ENCODE measurements at places on chromosomes 2 and 18.

- no peak for DNase-seq
These were observed 261.2 kb downstream of the EIPR1 start for GRCh38 chr2:3116371-3116770.

DNA sequence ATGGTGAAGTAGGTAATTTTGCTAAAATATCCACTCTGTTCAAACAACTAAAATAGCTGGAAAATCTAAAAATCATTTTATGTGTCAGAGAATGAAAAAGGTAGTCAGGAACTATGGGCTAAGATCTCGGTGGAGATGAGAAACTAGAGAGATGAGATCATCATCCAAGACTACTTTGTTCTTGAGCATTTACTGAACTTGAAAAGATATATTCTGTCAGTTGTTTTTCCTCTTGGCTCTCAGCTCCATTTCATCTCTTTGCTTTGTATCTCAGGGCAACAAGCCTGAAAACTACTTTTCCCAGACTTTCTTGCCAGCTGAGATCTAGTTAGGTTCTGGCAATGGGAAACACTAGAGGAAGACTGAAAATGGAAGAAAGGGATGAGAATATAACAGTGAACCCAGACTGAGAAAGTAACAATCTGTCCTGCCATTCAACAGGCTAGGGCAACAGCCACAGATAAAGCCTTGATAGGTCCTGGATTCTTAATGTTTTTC lies 346.2 kb upstream of the MEX3C start:
- no peak for DNase-seq

DNA sequence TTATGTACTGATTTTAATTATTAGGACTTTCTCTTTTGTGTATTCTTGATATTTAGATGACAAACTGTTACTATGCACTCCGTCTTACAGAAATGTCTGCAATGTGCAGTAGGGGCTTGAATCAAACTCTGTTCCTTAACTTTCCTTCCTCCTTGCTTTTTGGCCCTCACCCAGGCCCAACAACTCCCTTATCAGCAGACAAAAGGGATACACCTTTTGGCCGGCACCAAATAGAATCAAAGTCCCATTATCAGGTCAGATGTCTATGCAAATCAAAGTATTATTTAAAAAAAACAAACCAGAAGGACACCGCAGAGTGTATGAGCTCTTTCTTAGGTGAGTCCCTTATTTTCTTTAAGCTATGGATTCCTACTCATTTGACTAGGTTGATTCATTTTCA lies 116.3 kb upstream of the SERPINE2 start:
- no peak for DNase-seq

- no peak for DNase-seq
These were observed 60.3 kb downstream of the PIAS2 start for GRCh38 chr18:46856973-46857372.

GRCh38 chr2:190452433-190452832 lies 44.3 kb downstream of the MFSD6 start:
- DNase-seq, result no peak

- DNase-seq, result no peak
These were observed 108.8 kb downstream of the TWIST2 start for GRCh38 chr2:238956676-238957075.

- DNase-seq, result no peak
These were observed 5.5 kb upstream of the RNF144A start for GRCh38 chr2:6911721-6912120.

- no peak for DNase-seq
These were observed 233.4 kb downstream of the AGPS start for GRCh38 chr2:177625744-177626650.

- DNase-seq, result no peak
These were observed 385.4 kb upstream of the TMEFF2 start for GRCh38 chr2:192579965-192580700.

GRCh38 chr2:133421516-133422324 lies 146.5 kb downstream of the NCKAP5 start:
- DNase-seq, result no peak

DNA sequence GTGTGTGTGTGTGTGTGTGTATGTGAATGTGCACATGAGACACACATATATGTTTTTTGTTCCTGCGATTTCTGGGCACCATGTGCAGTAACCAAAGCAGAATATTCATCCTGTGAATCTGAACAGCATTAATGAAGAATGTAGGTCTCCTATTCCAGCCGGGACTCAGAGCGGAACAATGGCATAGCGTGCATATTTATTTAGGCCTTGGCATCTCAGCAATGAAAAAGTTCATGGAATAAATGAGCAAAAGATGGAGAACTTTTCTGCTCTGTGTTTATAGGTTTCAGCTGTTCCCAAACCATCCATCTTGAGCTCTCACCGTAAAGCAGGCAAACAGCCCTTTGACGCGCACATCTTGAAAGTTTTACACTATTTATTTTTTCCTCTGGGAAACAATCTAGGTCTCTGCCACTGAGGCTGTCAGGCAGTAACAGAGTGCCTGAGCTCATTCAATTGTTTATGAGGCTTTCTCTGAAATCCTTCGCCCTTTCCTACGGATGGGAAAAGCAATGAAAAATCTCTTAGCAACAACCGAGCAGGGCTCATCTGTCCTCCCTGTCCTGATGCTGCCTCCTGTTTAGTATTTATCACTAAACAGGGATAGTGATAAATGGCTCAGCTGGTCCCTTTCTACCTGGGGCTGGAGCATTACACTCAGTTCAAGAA lies 146.2 kb upstream of the MSH6 start:
- DNase-seq, result no peak

DNA sequence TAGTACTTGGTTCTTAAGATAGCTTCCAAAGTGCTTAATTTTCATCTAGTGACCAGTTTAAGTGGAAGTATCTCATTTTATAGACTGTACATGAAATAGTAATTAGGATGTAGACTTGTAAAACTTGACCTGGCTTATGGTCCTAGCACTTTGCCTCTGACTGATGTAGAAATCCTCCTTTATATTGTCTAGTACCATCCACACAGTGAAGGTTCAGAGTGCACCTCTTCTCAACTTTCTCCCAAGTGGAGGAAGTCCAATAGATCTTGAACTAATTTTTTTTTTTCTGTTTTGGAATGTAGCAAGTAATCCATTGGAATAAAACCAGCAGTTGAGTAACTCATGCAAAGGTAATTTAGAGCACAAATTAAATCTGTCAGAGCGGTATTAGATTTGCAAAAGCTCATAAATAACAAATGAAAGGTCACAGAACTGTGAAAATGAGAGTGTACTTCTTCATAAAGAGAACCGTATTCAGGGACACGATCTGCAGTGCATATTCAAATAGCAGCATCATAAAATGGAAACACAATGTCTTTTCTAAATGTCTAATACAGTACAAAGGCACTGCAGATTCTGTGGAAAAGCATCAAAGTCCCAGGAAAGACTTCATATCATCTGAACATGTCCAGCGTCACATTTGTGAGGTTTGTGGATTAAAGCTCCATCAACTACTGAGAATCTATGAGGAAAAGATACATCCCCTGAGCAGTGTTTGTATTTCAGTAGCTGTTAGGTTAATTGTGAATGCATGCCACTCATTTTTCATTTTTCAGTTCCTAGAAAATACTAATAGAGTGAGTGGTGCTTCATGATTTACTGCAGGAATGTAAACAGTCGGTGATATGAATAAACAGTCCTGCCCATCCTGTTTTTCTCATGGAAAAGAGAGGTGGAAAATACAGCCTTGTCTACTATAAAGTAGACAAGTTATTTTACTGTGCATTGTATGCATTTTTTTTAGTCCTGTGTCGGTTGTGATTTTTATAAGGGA lies 100.7 kb downstream of the LYPD6 start:
- no peak for DNase-seq

DNA sequence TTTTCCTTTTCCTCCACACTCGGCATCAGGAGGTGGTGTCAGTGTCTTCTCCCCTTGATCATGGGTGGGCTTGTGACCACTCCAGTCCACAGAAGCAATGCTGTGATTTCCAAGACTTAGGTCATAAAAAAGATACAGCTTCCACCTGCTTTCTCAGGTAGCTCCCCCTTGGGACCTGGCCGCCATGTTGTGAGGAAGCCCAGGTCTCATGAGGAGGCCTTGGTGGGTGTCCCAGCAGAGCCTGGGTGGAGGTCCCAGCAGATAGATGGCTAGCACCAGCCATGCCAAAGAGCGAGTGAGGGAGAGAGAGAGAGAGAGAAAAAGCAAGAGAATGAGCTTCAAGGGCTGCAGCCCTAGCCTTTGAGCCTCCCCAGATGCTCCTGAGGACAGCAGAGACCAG lies 16.0 kb downstream of the SLC66A2 start:
- DNase-seq, result no peak

DNA sequence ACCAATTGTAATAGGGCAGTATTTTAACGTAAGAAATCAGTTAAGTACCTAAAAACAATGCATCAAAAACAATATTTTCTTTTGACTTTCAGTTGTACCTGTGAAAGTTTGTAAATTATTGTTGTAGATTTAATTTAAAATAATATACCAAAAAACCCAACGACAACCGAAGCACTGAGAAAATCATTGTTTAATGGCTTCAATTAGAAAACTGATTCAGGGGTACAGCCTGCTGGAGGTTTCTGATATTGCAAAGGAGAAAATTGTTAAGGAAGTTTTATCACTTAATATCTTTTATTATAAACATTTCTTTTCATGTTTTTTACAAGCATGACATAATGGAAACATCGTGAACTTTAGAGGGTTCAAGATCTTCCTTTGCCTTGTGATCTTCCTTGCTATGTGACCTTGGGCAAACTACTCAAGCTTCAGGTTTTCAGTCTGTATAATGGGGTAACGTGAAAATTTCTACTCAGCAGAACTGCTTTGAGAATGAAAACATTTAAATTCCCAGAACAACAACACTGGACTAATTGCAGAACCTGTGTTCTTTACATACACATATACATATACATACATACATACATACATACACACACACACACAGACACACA lies 76.3 kb upstream of the GLS start:
- no peak for DNase-seq

- no peak for DNase-seq
These were observed 78.8 kb downstream of the ANKRD12 start for GRCh38 chr18:9215221-9215933.

DNA sequence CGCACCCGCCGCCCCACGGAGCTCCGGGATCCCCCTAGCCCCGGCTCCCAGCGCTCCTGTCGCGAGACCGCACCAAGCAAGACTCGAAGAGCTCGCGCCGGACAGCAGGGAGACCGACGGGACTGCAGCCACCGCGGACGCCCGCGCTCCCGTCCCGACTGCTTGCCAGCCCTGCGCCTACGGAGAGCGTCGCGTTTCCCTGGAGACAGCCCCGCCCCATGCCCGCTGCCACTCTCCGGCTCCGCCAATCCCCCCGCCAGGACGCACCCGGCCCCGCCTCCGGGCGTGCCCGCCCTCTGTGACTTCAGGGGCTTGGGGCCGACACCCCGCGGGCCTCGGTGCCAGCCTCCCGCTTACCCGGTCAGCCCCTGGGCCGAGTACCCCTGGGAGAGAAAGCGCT lies at the start of gene ANKMY1:
Gene ANKMY1, minus strand, starts transcription at position 181 of the 400 bp plus-strand sequence. CDS start 653 bp downstream, outside the sequence.
- no peak for DNase-seq

- no peak for DNase-seq
These were observed 61.8 kb upstream of the GPR45 start for GRCh38 chr2:105179469-105180372.

GRCh38 chr2:110768591-110768990 lies 36.2 kb downstream of the ACOXL start:
- no peak for DNase-seq

GRCh38 chr2:60230037-60230436 lies 323.4 kb downstream of the BCL11A start:
- DNase-seq, result no peak

GRCh38 chr2:207759890-207760289 lies 9.8 kb downstream of the FZD5 start:
- no peak for DNase-seq

- peak; percentile 50 for DNase-seq
These were observed 25.3 kb upstream of the NOTO start for GRCh38 chr2:73176881-73177644.

- DNase-seq, result no peak
These were observed 112.9 kb downstream of the LTBP1 start for GRCh38 chr2:33059471-33060156.
